ENCODE measurements at places on chromosomes 6 and 20. TPM values are rescaled to one million over a fixed set of nuclear protein-coding genes. Genes with fewer than 3 reads are reported as not detected.

HLA-DRB1 gene
- total RNA-seq = 12.1 TPM

SLC22A16 gene
- not detected for total RNA-seq

NMBR gene
- total RNA-seq = not detected

OOEP gene
- 1.1 TPM for total RNA-seq

COL9A1 gene
- not detected for total RNA-seq

SKIC2 gene
- 112 TPM for total RNA-seq

NFKBIL1 gene
- 15.4 TPM for total RNA-seq

DNA sequence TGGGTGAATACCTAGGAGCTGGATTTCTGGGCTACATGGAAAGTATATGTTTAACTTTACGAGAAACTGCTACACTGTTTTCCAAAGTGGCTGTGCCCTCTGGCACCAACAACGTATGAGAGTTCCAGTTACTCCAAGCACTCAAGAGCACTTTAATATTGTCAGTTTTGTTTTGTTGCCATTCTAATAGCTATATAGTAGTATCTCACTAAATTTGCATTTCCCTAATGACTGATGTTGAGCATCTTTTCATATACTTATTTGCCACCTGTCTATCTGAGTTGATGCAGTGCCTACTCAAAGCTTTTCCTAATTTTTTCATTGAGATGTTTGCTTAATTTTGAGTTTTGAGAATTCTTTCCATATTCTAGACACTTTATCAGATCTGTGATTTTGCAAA lies 76.7 kb downstream of the IYD start:
- no peak overlapping the region for H3K27ac ChIP-seq
- DNase-seq = no peak
- H3K4me3 ChIP-seq = no peak overlapping the region
- H3K27me3 ChIP-seq = peaks cover 10% of the 10 kb centered on the region
- no peaks in the 10 kb centered on the region for H3K36me3 ChIP-seq
- H3K4me1 ChIP-seq = no peaks in the 10 kb centered on the region

- H3K4me3 ChIP-seq = no peak overlapping the region
- H3K27me3 ChIP-seq = peaks cover 4% of the 10 kb centered on the region
- no peaks in the 10 kb centered on the region for H3K4me1 ChIP-seq
These were observed 39.0 kb upstream of the AAR2 start for GRCh38 chr20:36197271-36197670.

DNA sequence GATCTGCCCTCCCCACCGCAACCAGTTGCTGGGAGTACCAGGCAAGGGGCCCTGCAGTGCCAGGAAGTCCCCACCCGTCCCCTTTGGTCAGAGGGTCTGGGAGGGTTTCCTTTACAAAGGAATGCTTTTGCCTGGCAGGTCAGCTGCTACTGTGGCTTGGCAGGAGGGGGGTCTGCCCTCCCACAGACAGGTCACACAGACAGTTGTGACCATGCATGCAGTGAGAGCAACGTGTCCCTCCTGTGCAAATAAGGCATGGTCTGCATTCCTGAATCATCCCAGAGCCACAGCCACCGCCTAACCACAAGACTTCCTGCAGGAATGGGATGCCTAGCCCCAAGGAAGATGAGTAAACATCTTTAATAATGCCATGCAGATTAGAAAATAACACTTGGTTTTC lies 439 bp upstream of the F13A1 start:
- no peak overlapping the region for H3K4me3 ChIP-seq
- H3K4me1 ChIP-seq = peaks cover 2% of the 10 kb centered on the region
- no peaks in the 10 kb centered on the region for H3K36me3 ChIP-seq
- H3K27ac ChIP-seq = no peak overlapping the region

All from activated naive CD8-positive, alpha-beta T cell treated with anti-CD3 and anti-CD28 coated beads, Interleukin-2, amount 10 ng/mL, durations not matched to agents 7 days and 5 days (primary cell).